ENCODE measurements at places on chromosomes 3 and 15.

DNA sequence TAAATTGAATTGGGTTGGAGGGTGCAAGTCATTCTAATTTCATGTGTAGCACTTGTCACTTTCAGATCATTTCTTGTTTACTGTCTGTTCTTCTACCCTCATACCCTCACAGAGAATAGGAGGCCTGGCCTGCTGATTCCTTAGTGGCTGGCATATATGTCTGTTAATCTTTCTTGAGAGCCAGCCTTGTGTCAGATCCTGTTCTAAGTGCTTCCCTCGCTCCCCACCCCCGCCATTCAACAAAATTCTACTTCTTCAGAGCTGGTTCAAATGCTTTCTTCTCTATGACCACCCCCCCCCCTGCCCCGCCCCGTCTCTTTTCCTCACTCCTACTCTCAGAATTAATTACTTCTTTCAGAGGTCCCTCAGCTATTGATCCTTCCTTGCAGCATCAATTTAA lies 1.5 kb upstream of the U2SURP start:
- DNase-seq, result no peak

GRCh38 chr15:70597945-70598344 lies 165.4 kb downstream of the UACA start:
- DNase-seq, result no peak

DNA sequence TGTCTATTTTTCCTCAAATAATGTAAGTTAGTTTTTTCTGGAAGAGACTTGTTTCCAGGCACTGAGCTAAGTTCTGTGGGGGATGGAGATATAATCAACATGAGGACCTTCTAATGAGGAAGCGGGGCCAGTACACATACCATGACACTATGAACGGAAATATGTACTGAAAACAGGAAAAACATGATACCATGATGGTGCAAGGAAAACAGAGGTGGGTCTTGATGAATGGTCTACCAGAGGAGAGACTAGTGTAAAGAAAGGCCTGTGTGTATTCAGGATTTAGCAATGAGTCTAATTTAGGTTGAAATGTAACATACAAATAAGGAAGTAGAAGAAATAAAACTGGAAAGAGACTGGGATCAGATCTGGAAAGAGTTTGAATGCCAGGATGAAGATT lies 38.9 kb upstream of the TPRG1 start:
- no peak for DNase-seq

DNA sequence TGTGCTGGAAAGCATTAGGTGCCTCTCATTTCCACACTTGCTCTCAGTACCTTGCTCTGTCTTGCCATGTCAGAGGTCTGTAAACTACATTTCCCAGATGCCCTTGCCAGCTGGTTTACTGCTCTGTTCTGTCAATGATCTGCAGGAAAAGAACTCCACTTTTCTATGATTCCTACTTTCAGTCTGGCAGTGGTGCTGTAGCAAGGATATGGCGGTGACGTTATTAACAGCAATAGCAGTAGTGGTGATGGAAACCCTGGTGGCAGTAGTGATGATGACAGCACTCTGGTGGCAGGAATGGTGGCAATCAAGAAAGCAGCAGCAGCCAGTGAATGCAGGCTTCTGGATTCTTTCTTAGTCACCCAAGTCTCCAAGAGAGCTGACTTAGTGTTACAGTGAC lies 665.2 kb downstream of the DIPK2A start:
- no peak for DNase-seq

All from neural crest cell (in vitro differentiated cells).